ENCODE measurements at places on chromosomes 1 and 21.

GRCh38 chr1:93846992-93847810 is 31.8 kb downstream of the DNTTIP2 start:
- DNase-seq, result peak; percentile 95

DNA sequence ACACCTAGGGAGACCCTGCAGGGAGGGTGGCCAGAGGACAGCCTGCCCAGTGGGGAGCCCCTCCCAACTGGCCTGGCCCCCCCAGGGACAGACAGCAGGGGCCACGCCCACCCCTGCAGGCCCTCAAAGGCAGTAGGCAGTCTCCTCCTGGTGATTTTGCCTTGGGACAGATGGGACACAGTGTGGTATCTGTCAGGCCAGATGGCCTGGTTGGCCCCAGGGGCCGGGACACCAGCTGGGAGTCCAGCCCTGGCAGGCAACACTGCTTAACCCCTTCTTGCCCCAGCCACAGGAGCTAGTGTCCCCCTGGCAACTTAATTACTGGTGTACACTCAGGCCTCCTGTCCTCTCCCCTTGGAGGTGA is 17.8 kb downstream of the IFFO2 start:
- DNase-seq, result peak; percentile 53

DNA sequence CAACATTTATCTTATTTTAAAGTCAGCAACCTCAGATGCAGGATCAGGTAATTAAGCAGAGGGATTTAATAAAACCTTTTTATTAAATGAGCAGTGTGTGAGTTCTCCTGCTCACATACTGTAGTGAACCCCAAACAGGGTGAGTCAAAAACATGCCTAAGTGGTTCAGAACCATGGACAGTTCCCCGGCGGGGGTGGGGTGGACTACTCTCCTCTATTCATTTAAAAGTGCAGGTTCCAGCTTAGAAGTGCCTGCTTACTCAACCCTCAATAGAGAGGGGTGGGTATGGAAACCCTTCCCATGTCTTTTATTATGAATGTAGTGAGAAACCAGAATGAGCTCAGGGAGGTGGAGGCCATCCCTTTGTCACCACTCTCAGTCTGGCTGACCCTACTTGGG is 397.9 kb downstream of the HHAT start:
- no peak for DNase-seq

- no peak for DNase-seq
Observed at GRCh38 chr1:159152031-159152430, 19.4 kb upstream of the CADM3 start.

DNA sequence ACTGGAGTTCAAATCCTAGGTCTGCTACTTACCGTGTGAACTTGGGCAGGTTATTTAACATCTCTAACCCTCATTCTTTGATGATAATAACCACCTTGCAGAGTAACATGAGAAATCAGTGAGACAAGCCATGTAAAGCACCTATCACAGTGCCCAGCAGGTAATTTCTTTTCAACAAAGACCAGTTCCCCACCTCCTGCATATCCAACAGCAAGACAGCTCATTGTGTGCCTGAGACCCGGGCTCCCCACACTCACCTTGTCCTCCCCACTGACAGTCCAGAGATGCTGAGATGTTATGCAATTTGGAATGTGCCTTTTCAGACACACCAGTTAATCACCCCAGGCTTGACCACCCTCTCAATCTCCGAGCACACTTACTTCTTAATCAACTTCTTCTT is 367.6 kb upstream of the DAB1 start:
- DNase-seq, result no peak

DNA sequence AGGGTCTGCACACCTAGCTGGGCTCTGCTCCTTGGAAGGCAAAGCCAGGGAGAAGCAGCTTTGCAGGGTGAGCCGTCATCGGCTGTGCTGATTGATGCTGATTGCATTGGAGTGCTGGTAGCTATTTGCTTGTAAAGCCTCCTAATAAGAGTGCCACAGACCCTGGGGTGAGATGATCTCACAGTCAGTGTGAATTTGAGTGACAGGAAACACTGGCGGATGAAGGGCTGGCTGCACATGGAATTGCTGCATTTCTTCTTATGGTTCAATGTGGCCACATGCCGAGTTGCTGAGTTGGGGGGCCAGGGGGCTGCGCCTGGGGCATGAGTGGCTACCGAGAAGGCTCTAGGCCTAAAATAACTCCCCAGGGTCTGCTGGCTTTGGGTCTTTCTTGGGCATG is 138.2 kb upstream of the CACNA1E start:
- DNase-seq, result no peak

DNA sequence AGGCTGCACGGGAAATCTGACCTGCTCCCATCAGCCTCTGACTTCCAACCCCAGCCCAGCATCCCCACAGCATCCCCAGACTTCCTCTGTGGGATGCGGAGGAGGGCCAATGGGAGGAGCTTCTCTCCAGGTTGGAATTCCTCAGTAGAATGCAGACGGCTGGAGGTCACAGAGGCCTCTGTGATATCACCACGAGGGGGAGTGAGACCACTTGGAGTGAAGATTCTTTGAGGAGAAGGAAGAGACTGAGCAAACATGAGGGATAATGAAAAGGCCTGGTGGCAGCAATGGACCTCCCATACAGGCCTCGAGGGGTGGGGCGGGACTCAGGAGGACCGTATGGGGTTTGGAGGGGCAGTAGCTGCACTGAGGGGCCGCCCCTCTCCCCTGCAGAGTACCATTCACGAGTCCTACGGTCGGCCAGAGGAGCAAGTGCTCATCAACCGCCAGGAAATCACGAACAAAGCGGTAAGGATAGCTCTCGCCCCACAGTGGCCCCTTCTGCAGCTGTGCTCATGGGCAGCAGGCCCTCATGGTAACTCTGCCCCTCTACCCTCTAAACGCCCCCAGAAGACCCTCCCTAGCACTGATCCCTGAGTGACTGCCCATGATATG is at the start of gene CATSPER4:
CATSPER4 (plus strand) TSS at position 230 of the 615 bp plus-strand sequence; CDS start at position 256, 26 bp downstream.
- DNase-seq, result no peak

DNA sequence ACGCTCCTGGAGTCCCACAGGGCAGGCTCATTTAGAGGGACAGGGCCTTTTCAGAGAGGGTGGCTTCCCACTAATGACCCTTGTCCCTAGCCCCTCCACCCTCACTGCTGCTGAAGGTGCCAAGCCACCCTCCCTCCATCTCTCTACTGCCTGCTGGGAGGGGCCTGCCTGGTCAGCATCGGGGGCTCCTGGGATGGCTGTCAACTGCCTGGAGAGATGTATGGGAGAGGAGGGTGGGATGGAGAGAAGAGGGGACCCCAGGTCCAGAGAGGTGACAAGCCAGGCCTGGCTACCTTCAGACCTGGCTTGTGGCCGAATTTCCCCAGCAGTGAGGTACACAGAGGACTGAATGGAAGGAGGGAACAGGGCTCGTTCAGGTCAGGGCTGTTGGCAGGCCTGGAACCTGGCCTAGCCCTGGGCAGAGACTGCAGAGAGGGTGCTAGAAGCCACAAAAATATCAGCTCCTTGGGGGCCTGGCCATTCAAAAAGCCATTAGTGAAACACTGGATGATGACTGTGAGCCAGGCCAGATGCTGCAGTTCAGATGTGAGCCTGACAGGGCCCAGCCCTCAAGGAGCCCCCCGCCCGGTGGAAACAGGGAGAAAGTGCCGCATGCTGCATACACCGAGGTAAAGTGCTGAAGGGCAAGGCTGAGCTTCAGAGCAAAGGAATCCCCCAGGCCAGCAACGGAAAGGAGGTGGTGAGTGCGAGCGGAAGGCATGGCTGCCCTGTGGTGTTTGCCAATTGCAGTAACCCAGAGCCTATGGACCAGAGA is 20.0 kb downstream of the MMEL1 start:
- DNase-seq, result no peak

GRCh38 chr1:172283766-172284165 is 136.7 kb upstream of the C1orf105 start:
- no peak for DNase-seq

DNA sequence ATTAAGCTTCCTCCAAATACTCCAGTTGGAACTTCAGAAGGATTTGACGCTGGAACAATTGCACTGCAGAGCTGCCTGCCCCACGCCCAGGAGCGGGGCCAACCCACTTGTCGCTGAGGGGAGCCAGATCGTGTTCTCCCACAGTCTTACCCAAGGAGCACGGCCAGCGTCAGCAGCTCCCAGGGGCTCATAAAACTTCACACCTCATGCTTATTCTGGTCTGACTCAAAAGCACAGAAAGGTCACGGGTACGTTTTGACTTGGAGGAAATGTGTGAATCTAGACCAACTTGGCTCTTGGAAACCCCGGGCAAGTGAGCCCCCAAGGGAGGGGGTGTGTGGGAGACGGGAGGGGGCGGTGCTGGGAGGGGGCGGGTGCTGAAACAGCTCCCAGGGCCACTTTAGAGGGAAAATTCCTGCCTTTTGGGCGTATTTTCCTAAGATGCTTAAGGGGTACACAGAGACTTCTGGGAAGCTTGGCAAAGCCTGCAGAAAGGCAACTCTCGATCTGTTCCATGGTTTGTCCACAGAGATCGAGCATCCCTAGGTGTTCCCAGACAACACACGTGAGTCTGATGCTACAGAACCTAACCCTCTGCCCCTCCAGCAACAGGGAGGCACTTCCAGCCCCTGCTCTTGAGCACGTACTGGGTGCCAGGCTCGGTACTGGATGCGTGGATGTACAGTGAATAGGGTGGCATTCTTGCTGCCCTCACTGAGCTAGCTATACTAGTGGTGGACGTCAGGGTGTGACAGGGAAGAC is 98.9 kb downstream of the DHRS3 start:
- no peak for DNase-seq

GRCh38 chr1:62765981-62766380 is 18.0 kb upstream of the ATG4C start:
- no peak for DNase-seq

GRCh38 chr1:100299521-100300222 is 33.7 kb downstream of the RTCA start:
- no peak for DNase-seq

DNA sequence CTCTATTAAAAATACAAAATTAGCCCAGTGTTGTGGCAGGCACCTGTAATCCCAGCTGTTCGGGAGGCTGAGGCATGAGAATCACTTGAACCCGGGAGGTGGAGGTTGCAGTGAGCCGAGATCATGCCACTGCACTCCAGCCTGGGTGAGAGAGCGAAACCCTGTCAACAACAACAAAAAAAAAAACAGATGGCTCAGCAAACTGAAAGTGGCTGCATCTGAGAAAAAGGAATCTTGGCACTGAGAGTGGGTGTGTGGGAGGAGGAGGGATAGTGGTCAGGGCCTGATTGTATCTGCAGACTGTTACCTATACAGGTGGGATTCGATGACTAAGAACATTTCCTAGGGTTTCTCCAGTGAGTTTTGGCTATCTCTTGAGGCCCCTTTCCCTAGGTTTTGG is 122.2 kb upstream of the BARHL2 start:
- DNase-seq, result no peak

GRCh38 chr1:185338719-185339622 is 21.9 kb upstream of the IVNS1ABP start:
- peak; percentile 83 for DNase-seq
